ENCODE measurements at places on chromosomes 3 and 15.

DNA sequence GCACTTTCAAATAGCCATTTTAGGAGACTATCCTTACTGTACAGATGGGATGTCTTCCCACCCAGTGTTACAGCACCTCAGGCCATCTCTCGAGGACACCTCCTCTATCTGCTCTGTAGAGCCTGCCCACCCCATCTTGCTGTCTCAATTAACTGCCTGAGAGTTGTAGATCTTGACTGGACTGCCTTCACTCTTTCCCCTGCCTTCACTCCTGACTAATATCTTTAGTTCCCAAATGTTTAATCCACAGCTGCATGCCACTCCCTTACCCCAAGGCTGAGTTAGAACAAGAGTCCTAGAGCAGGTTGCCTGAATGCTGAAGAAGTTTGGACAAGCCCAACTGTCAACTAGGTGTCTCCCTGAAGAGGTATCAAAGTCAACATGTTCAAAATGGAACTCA, 1.3 kb upstream of the PP2D1 start:
- DNase-seq, result no peak

DNA sequence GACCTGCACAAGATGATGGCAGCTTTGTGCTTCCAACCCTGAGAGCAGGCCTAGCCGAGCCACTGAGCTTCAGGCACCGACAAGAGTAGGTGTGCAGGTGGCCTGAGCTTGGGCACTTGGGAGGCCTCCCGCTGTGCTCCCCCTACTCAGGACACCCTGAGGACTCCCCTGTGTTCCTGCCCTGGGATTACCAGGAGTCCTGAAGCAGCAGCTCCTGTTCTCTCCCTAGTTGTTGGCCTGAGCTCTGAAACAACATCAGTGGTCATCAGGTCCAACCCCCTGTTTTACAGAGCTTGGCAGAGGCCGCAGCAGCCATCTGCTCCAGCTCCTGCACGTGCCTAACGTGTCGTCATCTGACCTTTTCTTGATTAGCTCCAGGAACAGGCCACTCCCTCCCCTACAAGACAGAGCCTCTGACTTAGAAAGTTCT, 8.0 kb upstream of the MESP2 start:
- DNase-seq, result no peak

- DNase-seq, result peak; percentile 46
Observed at GRCh38 chr15:44662478-44663409, 718 bp downstream of the SPG11 start.

- no peak for DNase-seq
Observed at GRCh38 chr15:53031469-53031868, 241.3 kb upstream of the ONECUT1 start.

GRCh38 chr3:42520336-42520735, 17.9 kb downstream of the VIPR1 start:
- DNase-seq, result no peak

GRCh38 chr3:193710286-193711165, 117.5 kb downstream of the OPA1 start:
- no peak for DNase-seq

DNA sequence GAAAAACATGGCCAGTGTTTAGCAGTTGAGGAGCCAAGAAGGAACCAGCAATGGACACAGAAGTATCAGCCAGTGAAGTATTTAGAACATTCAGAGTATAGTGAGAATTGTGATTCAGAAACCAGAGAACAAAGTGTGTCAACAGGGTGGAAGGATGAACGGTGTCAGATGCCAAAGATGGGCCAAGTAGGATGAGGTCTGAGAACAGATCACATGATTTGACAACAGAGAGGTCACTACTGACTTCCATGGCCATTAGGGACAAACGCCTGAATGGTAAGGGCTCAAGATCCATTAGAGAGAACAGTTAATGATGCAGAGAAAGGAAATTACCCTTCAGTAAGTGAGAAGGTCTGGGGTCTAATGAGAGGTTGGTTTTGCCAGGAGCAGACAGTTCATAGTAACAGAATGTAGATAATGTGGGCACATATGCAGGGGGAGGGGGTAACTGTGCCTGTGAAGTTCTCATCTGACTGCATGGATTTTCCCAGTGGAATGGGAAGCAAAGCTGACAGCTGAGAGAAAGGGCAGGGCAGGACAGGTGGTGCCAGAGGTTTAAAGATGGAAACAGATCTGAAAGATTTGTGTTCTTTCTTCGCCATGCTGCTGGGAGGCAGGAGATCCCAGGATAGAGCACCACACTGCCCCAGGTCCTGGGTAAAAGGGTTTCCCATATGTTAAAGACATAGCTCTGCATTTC, 4.8 kb upstream of the ACAD9 start:
- no peak for DNase-seq

DNA sequence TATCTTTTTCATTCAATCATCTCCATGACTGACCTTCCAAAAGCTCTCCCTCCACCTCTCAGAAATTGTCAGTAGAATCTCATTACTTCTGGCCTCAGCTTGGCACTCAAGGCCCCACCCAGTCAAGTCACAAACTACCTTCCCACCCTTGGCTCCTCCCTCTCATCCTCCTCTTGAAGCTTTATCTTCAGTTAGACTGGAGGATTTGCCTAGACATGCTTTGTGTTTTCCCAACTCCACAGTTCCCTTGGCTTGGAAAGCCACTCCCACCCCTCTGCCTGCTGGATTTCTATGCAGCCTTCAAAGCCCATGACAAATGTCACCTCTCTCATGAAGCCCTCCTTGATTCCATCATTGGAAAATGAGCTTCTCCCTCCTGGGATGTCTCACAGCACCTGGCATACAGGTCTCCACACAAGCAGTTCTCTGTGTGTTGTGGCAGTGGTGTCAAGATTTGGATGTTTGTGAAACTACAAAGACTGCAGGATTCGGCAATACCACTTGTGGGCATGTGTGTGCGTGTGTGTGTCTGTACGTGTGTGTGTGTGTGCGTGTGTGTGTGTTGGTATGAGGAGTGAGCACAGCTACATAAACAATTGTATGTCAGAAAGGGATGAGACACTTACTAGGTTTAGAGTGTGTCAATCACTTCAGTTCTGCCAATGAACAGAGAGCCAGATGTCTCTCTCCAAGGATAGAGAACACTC, 45.3 kb upstream of the VPS8 start:
- no peak for DNase-seq

DNA sequence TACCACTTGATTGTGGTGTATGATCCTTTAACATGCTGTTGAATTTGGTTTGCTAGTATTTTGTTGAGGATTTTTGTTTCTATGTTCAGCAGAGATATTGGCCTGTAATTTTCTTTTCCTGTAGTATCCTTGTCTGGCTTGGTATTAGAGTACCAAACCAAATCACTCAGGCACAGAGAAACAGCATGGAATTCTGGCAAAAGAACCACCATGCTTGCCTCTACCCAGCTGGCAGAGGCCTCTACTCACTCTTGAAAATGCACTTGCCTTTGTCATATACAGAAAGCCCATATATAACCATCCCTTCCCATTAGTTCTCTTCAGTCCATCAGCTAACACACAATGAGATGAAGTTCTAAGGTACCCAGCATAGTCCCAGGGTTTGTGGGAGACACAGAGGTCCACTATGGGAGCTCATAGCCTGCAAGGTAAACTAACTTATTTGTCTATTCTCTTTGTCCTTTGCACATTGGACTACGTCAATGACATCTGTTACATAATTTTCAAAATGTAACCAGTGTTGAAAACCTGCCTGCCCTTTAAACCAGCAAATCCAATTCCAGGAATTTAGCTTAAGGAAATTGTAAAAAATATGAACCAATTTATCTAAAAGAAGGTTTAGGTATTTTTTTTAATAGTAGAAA, 82.1 kb upstream of the POMGNT2 start:
- DNase-seq, result no peak

- DNase-seq, result no peak
Observed at GRCh38 chr15:48175126-48175525, 3.0 kb downstream of the MYEF2 start.
